ENCODE measurements at places on chromosomes 4 and X.

DNA sequence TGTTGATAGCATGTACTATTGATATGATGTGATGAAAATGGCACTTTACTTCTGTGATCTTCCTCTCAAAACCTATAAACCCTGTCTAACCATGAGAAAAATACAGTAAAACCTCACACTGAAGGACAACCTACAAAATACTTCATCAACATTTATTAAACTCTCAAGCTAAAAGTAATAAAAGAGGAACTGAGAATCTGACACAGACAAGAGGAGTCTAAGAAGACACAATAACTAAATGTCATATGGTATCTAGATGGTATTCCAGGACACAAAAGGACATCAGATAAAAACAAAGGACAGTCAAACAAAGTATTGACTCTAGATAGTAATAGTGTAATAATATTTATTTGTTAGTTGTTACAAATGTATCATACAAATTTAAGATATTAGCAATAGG lies 655.3 kb downstream of the SH3BGRL start:
- no peak for DNase-seq

DNA sequence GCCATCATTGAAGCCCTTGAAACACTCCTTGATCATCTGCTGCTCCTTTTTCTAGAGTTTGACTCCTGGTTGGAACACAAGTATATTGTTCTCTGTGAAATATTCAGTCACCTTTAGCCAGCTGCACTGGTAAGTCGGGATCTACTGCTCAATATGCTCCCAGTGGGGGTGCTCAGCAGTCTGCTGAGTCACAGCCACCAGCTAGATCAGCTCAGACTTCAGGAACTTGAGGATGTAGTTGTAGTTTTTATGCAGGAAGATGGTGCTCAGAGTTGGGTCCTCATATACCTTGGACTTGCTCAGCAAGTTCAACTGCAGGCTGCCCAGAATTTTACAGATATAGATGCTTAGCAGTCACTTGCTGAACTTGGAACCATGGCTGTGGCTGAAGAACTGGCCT lies 202.5 kb upstream of the RPL34 start:
- peak; percentile 9 for DNase-seq

- no peak for DNase-seq
These were observed 9.1 kb downstream of the LAMTOR3 start for GRCh38 chr4:99885063-99885664.

- no peak for DNase-seq
These were observed 4.4 kb upstream of the APLN start for GRCh38 chrX:129659141-129659540.

GRCh38 chrX:100994352-100995281 lies 25.1 kb downstream of the ARL13A start:
- DNase-seq: peak; percentile 3

DNA sequence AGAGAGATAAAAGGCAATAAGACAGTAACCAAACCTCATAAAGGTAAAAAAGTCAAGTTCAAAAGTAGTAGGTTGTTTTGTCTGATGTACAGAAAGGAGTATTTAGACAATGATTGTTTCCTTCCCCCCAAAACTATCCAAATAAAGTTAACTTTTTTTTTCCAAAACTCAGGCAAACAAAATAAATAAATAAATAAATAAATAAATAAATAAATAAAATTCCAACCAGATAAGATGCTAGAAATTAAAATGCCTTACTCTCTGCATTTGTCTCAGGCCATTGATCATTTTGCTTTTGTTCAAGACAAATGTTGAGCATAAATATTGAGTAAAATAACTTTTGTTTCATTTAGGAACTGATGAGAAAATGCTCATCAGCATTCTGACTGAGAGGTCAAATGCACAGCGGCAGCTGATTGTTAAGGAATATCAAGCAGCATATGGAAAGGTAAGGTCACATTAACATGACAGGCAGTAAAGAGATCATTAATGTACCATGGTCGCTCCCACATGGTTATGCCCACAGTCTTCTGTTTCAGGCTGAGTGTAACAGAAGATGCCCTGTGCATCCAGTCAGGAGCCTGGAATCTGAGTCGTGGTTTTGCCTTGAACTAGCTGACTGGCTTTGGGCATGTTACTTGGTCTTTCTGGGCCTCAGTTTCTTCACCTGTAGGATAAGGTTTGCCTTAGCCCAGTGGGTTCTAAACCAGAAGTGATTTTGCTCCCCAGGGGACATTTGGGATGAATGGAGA lies 27.3 kb downstream of the ANXA3 start:
- no peak for DNase-seq

DNA sequence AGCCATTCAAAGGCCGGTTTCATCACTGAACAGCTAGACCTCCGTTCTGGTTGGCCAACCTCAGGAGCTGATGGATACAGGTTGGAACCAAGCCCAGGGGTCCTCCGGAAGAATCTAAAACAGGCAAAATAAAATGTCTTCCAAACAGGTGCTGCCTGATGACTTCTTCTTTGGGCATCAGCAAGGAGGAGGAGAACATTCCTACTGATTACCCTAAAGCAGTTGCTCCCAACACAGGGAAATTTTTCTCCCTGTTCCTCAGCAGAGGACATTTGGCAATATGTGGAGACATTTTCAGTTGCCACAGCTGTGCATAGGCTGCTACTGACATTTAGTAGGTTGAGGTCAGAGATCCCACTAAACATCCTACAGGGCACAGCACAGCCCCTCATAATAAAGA lies 319.3 kb upstream of the PPARGC1A start:
- DNase-seq: no peak

- no peak for DNase-seq
These were observed 41.0 kb downstream of the WWC2 start for GRCh38 chr4:183139972-183140570.

- DNase-seq: peak; percentile 23
These were observed 217.1 kb upstream of the SMIM31 start for GRCh38 chr4:164536814-164537213.

DNA sequence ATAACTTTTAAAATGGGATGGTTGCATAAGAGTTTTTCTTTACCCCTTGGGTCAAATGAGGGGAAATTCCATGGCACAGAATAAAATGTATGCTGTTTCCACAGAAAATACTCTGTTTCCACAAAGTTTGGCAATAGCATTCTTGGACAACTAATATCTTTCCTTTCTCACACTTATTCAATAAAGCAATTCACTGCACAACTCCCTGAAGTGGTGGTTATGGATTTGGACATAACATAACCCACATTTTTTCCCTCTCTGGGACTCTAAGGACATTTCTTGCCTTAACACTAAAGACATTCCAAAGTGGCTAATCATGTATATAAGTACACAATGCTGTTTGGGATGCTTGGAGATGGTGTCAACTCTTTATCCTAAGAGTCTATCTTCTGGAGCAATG lies 51.7 kb upstream of the GPM6B start:
- peak; percentile 80 for DNase-seq

GRCh38 chrX:10753116-10753515 lies 132.7 kb upstream of the MID1 start:
- DNase-seq: no peak

DNA sequence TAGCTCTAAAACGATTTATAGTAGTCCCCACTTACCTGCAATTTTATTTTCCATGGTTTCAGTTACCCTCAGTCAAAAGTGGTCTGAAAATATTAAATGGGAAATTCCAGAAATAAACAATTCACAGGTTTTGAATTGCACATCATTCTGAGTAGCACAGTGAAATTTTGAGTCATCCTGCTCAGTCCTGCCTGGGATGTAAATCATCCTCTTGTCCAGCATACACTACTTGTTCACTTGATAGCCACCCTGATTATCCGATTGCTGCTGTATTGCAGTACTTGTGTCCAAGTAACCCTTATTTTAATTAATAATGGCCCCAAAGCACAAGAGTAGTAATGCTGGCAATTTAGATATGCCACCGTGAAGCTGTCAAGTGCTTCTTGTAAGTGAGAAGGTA lies 23.5 kb upstream of the BDH2 start:
- no peak for DNase-seq

- no peak for DNase-seq
These were observed 14.3 kb downstream of the SMARCAD1 start for GRCh38 chr4:94221916-94222315.

DNA sequence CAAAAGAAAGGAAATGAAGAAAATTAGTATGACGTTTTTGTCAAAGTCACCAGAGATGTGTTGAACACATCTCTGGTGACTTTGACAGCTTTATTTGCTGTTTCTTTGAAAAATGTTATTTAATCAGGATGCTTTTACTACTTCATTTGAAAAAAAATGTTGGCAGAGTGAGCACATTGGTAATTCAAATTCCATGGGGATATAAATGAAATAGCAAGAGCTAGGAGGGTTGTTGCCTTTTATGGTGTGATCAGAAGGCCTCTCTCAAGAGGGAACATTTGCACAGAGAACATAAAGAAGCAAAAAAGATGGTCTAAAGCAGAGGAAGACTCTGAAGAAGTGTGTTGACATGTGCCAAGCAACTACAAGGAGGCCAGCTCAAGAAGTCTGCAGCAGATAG lies 46.6 kb upstream of the CXCL8 start:
- peak; percentile 50 for DNase-seq

GRCh38 chrX:128717635-128718578 lies 665.7 kb upstream of the ACTRT1 start:
- DNase-seq: no peak

GRCh38 chrX:84187533-84188319 lies at the start of gene RPS6KA6:
TSS of gene RPS6KA6 (minus strand) at chrX:84188199. CDS start at chrX:84187899, 300 bp downstream.
- DNase-seq: peak; percentile 23

DNA sequence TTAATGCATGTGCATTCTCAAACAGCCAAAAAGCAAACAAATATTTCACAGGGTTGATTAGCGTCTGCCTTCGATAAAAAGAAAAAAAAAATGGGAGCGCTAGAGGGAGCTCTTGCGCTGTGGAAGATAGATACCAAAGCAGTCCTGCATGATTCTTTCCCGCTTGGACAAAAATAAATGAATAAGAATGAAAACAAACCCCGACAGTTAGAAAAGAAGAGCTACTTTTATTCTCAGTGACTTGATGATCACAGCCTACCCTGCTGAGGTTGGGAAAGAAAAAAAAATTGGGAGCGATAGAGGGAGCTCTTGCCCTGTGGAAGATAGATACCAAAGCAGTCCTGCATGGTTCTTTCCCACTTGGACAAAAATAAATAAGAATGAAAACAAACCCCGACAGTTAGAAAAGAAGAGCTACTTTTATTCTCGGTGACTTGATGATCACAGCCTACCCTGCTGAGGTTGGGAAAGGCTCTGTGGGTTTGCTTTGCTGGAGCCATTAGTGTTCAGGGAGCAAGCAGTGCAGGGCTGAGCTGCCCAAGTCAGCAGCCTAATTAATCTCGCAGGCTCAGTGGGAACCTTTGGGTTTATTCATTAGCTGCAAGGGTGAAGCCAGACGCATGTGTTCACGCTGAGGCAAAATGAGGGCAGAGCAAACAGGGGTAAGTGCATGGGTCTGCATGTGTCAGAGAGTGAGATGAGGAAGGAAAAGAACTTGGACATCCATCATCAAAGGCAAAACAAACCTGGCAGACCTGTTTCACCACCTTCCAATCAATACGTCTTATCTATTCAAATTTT lies 249.3 kb upstream of the PRKX start:
- peak; percentile 1 for DNase-seq

DNA sequence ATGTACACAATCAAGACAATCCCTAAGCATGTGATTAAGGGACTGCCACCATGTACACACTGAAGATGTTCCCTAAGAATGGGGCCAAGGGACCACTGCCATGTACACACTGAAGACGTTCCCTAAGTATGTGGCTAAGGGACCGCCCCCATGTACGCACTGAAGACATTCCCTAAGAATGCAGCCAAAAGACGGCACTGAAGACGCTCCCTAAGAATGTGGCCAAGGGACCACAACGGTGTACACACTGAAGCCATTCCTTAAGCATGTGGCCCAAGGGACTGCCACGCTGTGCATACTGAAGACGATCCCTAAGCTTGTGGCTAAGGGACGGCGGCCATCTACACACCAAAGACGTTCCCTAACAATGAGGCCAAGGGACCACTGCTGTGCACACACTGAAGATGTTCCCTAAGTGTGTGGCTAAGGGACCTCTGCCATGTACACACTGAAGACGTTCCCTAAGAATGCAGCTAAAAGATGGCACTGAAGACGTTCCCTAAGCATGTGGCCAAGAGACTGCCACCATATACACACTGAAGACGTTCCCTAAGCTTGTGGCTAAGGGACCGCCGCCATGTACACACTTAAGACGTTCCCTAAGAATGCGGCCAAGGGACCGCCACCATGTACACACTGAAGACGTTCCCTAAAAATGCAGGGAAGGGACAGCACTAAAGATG lies 26.4 kb downstream of the DHRSX start:
- DNase-seq: no peak

DNA sequence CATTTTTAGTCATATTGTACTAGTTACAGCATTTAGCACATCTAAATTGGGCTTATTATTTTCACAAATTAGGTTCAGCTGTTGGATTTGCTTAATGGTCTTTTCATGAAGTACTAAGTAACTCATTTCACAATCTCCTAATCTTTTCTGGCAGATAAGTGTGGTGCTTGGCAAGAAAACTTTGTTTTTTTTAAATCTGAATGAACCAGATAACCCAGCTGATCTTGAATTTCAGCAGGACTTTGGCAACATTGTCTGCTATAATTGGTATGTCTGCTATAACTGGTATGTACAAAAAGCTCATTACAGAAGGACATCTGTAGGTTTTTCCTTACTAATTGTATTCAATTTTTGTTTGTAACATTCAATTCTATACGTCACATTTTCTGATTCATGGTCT lies 22.7 kb downstream of the WDR19 start:
- no peak for DNase-seq

GRCh38 chr4:7418131-7418943 lies 16.4 kb downstream of the PSAPL1 start:
- no peak for DNase-seq

DNA sequence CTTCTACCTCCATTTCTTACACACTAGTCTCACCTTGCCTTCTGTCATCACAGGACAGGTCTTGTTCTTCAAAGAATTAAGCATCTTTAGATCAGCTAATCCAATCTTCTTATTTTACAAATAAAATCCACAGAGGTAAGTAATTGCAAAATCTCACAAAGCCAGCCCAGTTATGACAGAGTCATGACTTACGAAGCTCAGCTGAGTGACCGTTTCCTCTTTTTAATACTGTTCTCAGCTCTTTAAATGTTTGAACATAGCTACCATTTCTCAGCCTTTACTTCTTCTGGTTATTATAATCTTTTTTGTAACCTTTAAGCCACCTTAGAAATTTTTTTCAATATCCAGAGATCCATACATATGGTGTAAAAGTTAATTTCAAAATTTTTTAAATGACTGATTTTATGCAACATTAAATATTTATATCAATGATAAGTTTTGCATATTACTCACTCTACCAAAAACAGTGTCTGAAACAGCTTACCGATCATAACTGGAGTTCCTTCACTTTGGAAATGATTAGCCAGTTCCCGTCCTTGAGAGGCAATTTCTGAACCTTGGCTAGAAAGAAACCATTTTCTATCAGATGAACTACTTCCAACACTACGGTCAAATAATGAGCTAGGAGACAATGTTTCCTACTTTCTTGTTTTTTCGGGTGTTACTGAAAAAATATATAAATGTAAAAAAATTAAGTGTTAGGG lies 8.8 kb downstream of the ANKRD37 start:
- no peak for DNase-seq
